Effector CD4-positive, alpha-beta T cell (primary cell): ENCODE measurements at places on chromosomes 12 and 14.

DNA sequence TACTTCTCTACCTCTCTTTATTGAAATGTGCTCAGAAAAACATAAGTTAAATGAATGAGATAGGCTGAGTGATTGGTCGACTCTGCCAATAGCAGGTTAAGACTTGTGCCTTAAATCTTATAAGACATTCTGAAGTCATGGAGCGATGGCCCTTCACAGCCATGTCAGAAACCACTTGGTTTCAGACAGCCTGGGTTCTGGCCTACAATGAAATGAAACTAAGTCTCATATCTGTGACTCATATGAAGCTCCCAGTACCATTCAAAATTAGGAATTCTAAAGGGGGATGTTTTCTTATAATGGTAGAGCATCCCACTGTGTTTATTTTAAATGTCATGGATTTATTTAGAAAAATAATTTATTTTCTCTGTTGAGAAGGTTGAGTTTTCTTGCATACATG is 42.6 kb downstream of the PLXNC1 start:
- DNase-seq: no peak

DNA sequence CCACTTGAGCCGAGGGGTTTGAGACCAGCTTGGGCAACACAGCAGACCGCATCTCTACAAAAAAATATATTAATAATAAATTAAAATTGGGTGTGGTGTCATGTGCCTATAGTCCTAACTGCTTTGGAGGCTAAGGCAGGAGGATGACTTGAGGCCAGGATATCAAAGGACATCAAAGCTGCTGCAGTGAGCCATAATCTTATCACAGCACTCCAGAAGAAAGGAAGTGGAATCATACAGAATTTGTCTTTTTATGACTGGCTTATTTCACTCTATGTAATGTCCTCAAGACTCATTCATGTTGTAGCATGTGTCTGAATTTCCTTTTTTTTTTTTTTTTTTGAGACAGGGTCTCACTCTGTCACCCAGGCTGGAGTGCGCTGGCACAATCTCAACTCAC is 43.9 kb upstream of the NUDT4 start:
- DNase-seq: no peak

DNA sequence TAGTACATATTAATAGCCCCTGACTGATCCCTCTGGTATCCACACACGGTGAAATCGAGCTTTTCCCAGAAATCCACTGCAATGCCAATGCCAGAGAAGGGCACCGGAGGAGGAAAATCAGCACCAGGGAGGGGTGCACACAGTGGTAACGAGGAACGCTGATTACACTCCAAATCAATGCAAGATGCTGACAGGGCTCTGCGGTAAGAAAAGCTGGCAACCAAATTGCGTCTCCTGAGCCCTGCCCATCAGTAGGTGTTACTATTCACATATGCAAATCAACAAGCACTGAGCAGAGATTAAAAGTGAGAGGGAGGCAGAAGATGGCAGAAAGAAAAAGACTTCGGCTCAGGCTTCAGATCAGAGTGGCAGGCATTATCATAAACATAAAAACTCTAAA is 159.1 kb downstream of the RPS29 start:
- DNase-seq: no peak

GRCh38 chr12:4152145-4152795 is 121.3 kb upstream of the CCND2 start:
- no peak for DNase-seq

DNA sequence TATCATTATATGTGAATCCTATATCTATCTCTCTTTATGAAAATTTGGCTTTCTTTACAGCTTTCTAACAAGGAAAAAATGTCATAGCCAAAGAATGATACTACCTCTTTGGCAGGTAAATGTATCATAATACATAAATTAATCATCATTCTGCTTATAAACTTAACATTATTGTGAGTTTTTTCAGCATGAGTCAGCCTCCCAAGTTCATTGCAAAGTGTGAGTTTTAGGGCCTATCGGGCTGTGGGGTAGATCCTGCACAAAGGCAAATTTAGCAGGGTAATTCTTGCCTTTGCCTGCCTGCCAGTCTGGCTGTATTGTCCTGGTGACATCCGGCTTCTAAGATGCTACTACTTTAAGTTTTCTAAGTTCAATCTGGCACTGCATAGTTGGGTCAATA is 412.6 kb downstream of the MDGA2 start:
- DNase-seq: no peak

GRCh38 chr12:70277973-70278372 is 34.7 kb downstream of the CNOT2 start:
- DNase-seq: no peak

DNA sequence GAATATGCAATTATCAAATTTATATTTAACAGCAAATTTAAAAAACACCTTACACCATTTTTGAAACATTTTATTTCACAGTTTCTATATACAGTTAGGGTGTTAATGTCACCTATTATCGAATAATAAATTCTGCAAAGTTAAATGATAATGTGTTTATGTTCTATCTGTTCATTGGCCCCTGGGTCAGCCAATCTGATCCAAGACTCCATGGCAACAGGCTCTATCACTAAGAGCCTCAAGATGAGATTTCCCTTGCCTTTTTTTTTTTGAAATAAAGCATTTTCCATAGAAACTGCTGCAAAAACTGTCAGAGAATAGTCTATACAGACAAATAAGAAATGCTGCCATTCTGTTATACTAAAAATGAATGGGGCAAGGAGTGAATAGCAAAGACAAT is 83.2 kb upstream of the STAC3 start:
- DNase-seq: no peak

DNA sequence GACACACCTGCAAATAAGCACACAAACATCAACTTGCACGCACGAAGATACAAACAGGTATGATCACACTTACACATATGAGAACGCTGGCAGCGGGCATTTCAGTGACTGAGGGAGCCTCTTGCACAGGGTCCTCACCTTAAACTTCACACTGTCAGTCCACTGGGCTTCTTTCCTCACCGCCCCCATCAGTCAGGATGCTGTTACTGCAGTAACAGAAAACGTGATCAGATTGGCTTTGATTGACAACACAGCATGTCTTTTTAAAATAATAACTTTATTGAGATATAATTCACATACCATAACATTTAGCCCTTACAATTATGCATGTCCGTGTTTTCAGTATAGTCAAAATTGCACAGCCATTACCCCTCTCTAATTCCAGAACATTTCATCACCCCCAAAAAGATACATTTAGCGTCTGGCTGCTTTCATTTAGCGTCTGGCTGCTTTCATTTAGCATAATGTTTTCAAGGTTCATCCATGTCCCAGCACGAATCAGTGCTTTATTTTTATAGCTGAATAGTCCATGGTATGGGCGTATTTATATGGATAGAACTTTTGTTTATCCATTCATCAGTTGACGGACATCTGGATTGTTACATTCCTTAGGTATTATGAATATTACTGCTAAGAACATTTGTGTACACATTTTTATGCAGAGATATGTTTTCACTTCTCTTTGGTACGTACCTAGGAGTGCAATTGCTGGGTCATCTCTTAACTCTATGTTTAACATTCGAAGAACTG is 8.4 kb downstream of the CCDC197 start:
- no peak for DNase-seq

- no peak for DNase-seq
These were observed 27.0 kb downstream of the DYNC1H1 start for GRCh38 chr14:101991352-101991751.

- DNase-seq: no peak
These were observed 67.0 kb downstream of the ARF6 start for GRCh38 chr14:49959822-49960408.

GRCh38 chr12:69529021-69529420 is 56.2 kb upstream of the CCT2 start:
- no peak for DNase-seq
